Umbilical cord (tissue), 2 donors: ENCODE measurements at places on chromosomes 11 and 22. TPM values are rescaled to one million over a fixed set of nuclear protein-coding genes. Genes with fewer than 3 reads are reported as not detected.

DNA sequence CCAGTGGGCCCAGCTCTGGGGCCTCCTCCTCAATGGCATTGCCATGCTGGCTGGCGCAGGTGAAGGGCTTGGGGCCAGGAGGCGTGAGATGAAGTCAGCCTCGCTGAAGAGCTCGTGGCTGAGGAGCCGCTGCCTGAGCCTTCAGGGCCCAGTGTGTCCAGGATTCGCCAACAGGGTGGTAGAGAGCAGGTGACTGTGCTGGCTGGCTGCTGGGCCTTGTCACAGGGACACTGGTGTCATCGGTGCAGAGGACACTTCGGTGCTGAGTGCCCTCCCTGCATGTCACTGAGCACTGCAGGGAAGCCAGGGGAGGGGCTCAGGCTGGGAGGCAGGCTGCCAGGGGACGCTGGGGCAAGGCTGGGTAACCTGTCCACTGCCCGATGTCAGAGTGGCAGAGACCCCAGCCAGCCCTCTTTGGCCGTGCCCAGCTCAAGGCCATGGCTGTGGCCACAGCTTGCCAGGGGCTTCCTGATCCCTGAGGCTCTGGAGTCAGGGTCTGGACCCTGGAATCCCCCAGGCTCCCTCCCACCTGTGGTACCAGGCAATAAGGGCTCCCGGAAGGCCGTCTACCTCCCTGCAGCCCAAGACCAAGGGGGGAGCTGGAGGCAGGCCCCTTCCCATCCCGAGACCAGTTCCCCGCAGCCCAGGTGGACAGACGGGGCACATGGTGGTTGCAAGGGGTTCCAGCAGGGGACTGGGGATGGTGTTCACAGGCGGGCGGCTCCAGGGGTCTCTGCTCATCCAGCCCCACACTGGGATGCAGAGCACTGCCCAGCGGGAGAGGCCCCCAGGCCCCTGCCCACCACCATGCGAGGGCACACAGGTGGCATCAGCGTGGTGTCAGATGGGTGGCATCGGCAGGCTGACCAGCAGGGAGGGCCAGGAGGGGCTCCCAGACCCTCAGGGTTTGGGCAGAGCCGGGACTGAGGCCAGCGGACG, 63.9 kb downstream of the ARFGAP3 start:
- no peak for DNase-seq

DNA sequence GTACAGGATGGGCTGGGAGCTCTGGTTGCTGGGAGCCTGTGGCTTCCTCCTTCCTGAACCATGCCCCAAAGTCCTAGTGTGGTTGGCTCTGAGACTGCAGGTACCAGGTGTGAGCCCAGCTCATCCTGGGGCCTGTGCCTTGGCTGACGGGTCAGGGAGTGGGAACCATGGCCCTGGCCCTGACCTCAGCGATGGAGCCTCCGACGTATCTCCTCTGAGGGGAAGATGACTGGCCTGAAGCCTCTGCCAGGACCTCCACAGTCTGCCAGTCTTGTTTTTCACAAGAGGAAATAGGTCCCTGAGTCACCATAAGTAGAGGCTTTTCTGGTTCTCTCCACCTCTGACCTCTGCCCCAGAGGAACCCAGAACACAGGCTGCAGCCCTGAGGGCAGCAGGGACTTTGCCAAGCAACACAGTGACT, 3.4 kb downstream of the RCE1 start:
- no peak for DNase-seq

GRCh38 chr22:50323900-50324299, 2.9 kb downstream of the DENND6B start:
- DNase-seq, result no peak

GRCh38 chr11:131980888-131981668, 610.7 kb downstream of the NTM start:
- no peak for DNase-seq

GRCh38 chr11:17730608-17731462, 3.7 kb upstream of the KCNC1 start:
- DNase-seq, result peak; percentile 77

- DNase-seq, result no peak
These were observed 93.9 kb downstream of the ATG16L2 start for GRCh38 chr11:72908032-72908676.

- peak; percentile 74 for DNase-seq
These were observed 33.2 kb upstream of the CCDC89 start for GRCh38 chr11:85718991-85719807.

- no peak for DNase-seq
These were observed 10.9 kb downstream of the ZMAT5 start for GRCh38 chr22:29755889-29756288.

DNA sequence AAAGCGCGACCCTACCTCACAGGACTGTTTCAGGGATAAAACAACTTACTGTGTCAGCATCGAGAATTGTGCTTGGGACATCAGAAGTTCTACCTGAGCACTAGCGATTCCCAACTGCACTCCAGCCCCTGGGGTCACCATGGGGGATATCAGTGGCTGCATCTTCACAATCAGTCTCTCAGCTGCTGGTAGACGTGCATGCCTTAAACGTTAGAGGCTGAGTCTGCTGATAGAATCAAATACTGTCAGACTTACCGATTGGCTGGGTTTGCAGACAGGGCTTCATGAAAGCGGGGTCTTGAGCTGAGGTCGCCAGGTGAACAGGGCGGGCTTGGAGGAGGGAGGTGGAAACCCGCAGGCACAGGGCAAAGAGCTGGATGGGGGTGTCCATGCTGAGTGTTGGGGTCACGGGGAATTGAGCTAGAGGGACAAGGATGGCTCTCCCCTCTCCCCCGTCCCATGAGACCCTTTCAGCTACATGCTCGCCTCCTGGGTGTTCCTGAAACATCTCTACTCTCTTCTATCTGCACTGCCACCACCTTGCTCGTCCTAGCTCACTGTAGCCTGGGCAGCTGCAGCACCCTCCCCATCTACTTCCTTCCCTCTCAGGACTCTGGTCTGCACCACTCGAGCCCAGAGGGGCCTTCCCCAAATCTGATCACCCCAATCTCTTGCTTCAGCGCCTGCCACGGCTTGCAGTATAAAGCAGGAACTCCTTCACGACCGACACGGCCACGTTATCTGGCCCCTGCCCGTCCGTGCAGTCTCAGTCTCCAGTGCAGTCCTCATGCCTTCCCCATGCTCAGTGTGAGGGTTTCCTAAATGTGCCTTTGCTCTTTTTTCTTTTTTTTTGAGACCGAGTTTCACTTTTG, 43.5 kb downstream of the ST14 start:
- no peak for DNase-seq

DNA sequence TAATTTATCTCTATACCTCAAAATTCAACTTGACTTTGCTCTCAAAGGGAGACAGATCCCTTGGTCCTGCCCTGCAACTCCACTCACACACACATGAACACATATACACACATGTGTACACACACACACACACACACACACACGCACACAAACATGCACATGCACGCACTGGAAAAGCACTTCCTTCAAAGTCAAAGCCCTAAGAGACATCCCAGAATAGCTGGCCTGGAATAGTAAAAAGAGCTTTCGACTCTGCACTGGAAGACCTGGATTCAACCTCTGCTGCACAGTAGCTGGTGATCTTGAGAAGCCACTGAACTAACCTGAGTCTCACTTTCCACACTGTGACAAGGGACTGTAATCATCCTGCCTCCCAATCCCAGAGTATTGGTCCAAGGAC, 26.8 kb downstream of the TENM4 start:
- DNase-seq, result peak; percentile 28

DNA sequence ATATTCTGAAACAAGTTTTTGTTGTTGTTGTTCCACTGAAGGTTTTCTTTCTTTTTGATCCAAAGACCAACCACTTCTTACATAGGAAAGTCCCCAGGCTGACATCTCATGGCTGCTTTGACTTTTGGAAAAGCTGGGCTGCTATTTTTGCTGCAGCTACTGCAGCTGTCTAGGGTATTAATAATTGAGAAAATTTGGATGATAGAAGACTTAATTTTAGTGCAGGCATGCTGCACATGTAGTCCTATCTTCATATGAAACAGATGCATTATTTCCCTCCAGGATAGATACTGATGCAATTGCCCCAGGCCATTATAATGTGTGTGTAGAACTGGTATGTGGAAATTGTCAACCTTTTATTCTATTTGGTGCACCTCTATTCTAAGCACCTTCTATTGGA, 131.4 kb downstream of the NAV2 start:
- DNase-seq, result no peak

DNA sequence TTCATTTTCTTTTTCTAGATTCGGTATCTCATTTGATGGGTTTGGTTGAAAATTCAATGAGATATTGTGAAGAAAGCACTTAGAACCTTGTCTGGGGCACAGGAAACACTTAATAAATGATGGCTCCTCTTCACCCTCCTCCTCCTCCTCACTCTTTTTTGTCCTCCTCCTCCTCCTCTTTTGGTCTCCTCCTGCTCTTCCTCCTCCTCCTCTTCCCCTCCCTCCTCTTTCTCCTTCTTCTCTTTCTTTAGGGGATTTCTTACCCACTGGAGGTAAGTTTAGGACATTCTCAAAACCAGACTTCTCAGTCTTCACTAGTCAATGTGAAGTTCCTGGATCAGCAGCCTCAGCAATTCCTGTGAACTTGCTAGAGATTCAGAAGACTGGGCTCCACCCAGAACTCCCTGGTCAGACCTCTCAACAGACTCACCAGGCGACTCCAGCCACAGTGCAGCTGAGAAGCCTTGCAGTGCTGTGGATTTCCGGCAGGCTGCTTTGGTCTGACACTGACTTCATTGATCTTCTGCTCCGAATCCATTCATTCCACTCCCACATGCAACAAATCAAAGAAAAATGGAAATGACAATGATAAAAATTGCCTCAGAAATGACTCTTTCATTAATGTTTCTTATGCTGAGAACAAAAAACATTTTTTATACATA, 368.6 kb upstream of the B3GAT1 start:
- peak; percentile 78 for DNase-seq

DNA sequence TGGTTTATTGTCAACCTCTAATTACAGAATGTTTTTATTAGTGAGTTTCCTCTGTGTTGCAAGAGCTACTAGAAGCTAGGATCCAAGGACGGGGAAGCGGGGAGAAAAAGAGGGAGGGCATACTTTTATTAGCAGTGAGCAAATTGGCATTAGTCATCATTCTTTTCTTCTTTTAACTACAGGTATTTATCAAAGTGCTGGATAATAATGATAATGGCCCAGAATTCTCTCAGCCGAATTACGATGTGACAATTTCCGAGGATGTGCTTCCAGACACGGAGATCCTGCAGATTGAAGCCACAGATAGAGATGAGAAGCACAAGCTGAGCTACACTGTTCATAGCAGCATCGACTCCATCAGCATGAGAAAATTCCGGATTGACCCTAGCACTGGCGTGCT, 179.7 kb upstream of the MTNR1B start:
- DNase-seq, result no peak

The CSTF3 gene
- total RNA-seq, result 18.5 TPM

The TST gene
- total RNA-seq, result 12.5 TPM

The EXPH5 gene
- total RNA-seq, result 5.8 TPM

The CASP4 gene
- total RNA-seq, result 46.7 TPM

The C22orf31 gene
- total RNA-seq, result not detected

The NLRP10 gene
- 5.8 TPM for total RNA-seq

The SYTL2 gene
- 286 TPM for total RNA-seq

The USP2 gene
- total RNA-seq, result 2.9 TPM

The C11orf16 gene
- 1.9 TPM for total RNA-seq
